ENCODE measurements at places on chromosomes 11 and 22. TPM values are rescaled to one million over a fixed set of nuclear protein-coding genes. Genes with fewer than 3 reads are reported as not detected.

GRCh38 chr11:16310943-16311342 lies 45.4 kb downstream of the SOX6 start:
- DNase-seq = no peak

The TRPC6 gene
- total RNA-seq = 0.05 TPM

The SLC35E4 gene
- 2.6 TPM for total RNA-seq

The HOATZ gene
- total RNA-seq = not detected

The MYOD1 gene
- total RNA-seq = not detected

Measured in progenitor cell of endocrine pancreas (in vitro differentiated cells).